ENCODE measurements at places on chromosomes 5 and 9. TPM values are rescaled to one million over a fixed set of nuclear protein-coding genes. Genes with fewer than 3 reads are reported as not detected.

DNA sequence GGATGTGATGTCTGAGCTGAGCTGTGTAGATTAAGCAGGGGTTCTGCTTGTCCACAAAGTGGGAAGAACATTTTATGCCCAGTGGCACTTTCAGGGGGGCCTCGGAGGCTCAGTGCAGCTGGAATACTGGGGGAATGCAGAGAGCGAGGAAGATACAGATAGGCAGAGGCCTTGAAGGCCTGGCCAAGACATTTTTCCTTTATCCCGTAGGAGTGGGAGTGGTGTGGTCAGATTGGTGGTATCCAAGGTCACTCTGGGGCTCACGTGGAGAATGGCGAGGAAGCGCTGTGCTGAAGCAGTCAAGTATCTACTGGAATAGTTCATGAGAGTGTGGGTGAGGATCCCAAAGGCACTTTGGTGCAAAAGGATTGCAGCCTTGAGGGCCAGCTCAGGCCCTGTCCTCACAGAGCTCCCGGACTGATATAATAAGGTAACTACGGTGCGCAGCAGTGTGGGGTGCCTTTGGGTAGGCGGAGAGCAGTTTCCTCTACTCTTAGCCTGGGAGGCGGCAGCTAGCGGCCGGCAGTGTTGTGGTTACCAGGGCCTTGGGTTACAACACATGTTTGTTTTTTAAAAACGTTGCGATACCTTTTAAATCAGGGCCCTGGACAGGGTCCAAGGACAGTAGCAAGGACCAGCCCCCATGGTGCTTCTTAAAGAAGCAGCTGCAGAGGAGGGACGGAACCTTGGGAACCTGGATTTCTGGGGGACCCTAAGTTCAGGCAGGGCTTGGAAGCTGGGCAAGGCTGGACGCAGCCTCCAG lies 10.8 kb upstream of the CCDC69 start:
- peaks cover 3% of the 10 kb centered on the region for H3K36me3 ChIP-seq
- peaks cover 11% of the 10 kb centered on the region for H3K4me1 ChIP-seq
- H3K27ac ChIP-seq, result no peak overlapping the region

- no peak overlapping the region for H3K27ac ChIP-seq
- DNase-seq, result no peak
- H3K27me3 ChIP-seq, result peaks cover 4% of the 10 kb centered on the region
Measured at GRCh38 chr5:34587355-34588241, 68.5 kb upstream of the RAI14 start.

DNA sequence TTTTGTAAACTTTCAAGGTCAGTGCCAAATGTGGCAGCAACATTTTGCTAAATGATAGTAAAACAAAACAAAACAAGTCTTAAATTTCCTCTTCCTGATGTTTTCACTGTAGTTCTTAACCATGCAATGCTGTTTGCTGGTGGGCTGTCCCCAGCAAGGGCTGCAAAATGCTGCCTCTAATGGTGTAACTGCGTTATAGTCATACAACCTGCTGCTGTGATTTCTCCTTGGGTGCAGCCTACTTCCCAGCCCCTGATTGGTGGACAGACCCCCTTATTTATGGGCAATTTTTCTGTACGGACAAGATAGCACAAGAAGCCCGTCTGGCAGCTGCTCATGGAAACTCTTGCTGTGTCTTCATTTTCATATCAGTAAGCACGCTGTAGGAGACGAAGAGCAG lies 26.6 kb upstream of the PIP5K1B start:
- peaks cover 31% of the 10 kb centered on the region for H3K27me3 ChIP-seq
- no peak overlapping the region for H3K4me3 ChIP-seq
- no peak overlapping the region for H3K27ac ChIP-seq
- H3K4me1 ChIP-seq, result peaks cover 3% of the 10 kb centered on the region
- no peak for DNase-seq
- H3K36me3 ChIP-seq, result no peaks in the 10 kb centered on the region

GRCh38 chr5:138139781-138140090 lies 508 bp upstream of the NME5 start:
- no peak overlapping the region for H3K27ac ChIP-seq
- peaks cover 10% of the 10 kb centered on the region for H3K27me3 ChIP-seq
- no peak overlapping the region for H3K4me3 ChIP-seq
- no peak for DNase-seq
- H3K36me3 ChIP-seq, result no peaks in the 10 kb centered on the region

DNA sequence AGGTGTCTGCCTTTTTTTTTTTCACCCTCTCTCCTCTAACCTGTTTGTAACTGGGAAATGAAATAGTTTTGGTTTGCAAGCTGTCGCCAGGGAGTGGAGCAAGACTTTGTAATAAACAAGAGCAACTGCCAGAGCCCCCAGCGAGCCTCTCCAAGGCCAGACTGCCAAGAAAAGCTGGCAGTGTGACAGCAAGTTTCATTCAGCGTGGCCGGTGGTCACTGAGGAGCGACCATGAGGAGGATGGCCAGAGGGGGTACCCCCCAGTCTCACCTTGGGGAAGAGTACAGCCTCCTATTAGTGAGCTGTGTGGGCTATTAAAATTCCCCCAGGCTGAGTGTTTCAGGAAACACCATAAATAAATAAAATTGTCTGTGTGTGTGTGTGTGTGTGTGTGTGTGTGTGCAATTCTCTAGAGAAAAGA lies 49.9 kb downstream of the ZFAND5 start:
- no peaks in the 10 kb centered on the region for H3K27me3 ChIP-seq
- no peak for DNase-seq
- no peaks in the 10 kb centered on the region for H3K36me3 ChIP-seq
- no peaks in the 10 kb centered on the region for H3K4me1 ChIP-seq
- no peak overlapping the region for H3K27ac ChIP-seq
- H3K4me3 ChIP-seq, result no peak overlapping the region

DNA sequence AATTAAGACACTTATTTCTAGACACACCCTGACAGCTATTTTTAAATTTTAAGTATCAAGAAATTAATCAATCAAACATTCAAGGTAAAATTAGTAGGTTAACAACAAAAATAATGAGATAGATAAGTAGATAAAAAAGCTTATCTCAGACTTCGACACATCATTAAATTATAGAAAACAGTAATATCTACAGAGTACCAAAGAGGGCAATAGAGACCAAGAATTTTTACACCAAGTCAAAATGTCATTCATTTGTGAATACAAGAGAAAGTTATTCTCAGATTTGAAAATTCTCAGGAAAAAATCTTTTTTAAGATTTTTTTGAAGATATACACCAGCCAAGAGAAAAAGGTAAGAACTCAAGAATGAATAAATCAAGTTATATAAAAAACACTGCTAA lies 445.6 kb downstream of the ACTL7B start:
- no peaks in the 10 kb centered on the region for H3K36me3 ChIP-seq
- no peak overlapping the region for H3K27ac ChIP-seq
- DNase-seq, result no peak
- no peaks in the 10 kb centered on the region for H3K27me3 ChIP-seq
- no peak overlapping the region for H3K4me3 ChIP-seq

DNA sequence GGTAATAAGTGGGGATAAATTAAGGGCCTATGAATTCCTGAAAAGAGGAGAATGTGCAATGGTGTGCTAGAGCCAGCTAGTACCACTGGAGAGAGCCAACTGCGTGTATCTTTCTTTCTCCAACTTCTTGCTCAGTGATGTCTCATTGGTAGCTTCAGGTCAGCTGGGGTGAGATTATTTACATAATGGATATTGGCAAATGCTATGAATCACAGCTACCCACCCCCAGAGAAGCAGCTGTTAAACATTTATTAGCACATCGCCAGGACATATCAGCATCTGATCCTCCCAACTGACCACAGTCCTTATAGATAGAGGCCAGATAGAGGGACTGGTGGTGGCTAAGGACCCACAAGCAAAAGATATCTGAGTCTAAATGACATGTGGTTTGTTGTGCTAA lies 421.3 kb downstream of the ACTL7B start:
- no peaks in the 10 kb centered on the region for H3K27me3 ChIP-seq
- no peak overlapping the region for H3K27ac ChIP-seq
- H3K4me3 ChIP-seq, result no peak overlapping the region
- H3K4me1 ChIP-seq, result no peaks in the 10 kb centered on the region
- DNase-seq, result no peak
- H3K36me3 ChIP-seq, result no peaks in the 10 kb centered on the region

DNA sequence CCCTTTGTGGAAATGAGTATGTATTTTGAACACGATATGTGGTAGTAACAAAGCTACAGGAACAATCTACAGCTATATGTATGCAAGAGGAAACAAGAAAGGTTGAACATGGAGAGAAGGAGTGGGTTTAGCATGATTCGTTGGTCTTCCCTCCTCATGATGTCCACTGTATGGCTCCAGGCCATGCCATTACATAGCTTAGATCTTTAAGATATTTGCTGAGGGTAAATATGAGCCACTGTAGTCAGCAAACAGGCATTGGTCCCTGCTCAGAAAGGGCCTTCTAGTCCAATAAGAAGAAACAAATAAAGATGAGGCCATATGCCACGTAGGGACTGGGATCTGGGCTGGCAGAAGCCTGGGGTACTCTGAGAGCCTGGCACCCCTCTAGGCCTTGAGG lies 543.2 kb upstream of the SGCD start:
- DNase-seq, result no peak
- H3K27me3 ChIP-seq, result no peaks in the 10 kb centered on the region
- no peaks in the 10 kb centered on the region for H3K36me3 ChIP-seq
- H3K27ac ChIP-seq, result no peak overlapping the region
- H3K4me1 ChIP-seq, result no peaks in the 10 kb centered on the region

- no peak overlapping the region for H3K27ac ChIP-seq
- H3K4me3 ChIP-seq, result no peak overlapping the region
- H3K27me3 ChIP-seq, result no peaks in the 10 kb centered on the region
- DNase-seq, result no peak
- H3K36me3 ChIP-seq, result no peaks in the 10 kb centered on the region
- H3K4me1 ChIP-seq, result peaks cover 37% of the 10 kb centered on the region
Measured at GRCh38 chr5:142777099-142777498, 6.9 kb downstream of the ARHGAP26 start.

- no peaks in the 10 kb centered on the region for H3K36me3 ChIP-seq
- no peak overlapping the region for H3K27ac ChIP-seq
- no peak overlapping the region for H3K4me3 ChIP-seq
- H3K27me3 ChIP-seq, result peaks cover 24% of the 10 kb centered on the region
- DNase-seq, result no peak
Measured at GRCh38 chr5:150111122-150111521, 24.8 kb upstream of the CSF1R start.

GRCh38 chr9:82763656-82764055 lies 299.3 kb downstream of the RASEF start:
- no peaks in the 10 kb centered on the region for H3K4me1 ChIP-seq
- H3K27ac ChIP-seq, result no peak overlapping the region
- no peaks in the 10 kb centered on the region for H3K36me3 ChIP-seq
- H3K4me3 ChIP-seq, result no peak overlapping the region
- no peaks in the 10 kb centered on the region for H3K27me3 ChIP-seq

- H3K36me3 ChIP-seq, result peaks cover 9% of the 10 kb centered on the region
- H3K4me3 ChIP-seq, result no peak overlapping the region
- H3K27me3 ChIP-seq, result no peaks in the 10 kb centered on the region
- no peak overlapping the region for H3K27ac ChIP-seq
- peaks cover 2% of the 10 kb centered on the region for H3K4me1 ChIP-seq
- no peak for DNase-seq
Measured at GRCh38 chr5:1720396-1721110, 79.1 kb downstream of the MRPL36 start.

- no peak for DNase-seq
- H3K27ac ChIP-seq, result no peak overlapping the region
- no peak overlapping the region for H3K4me3 ChIP-seq
- H3K36me3 ChIP-seq, result no peaks in the 10 kb centered on the region
- H3K4me1 ChIP-seq, result no peaks in the 10 kb centered on the region
- H3K27me3 ChIP-seq, result peaks cover 7% of the 10 kb centered on the region
Measured at GRCh38 chr9:3956081-3956671, 343.7 kb downstream of the GLIS3 start.

NEUROG1 gene
- not detected for total RNA-seq

ECM2 gene
- total RNA-seq, result not detected

ALDOB gene
- total RNA-seq, result not detected

CDX1 gene
- total RNA-seq, result not detected

NPR3 gene
- not detected for total RNA-seq

GKAP1 gene
- total RNA-seq, result 4.3 TPM

PDGFRB gene
- total RNA-seq, result 9.0 TPM

NELFB gene
- 59.6 TPM for total RNA-seq

CNTLN gene
- total RNA-seq, result 0.28 TPM

ANKRD31 gene
- total RNA-seq, result 0.05 TPM

GCNT4 gene
- 1.5 TPM for total RNA-seq

LURAP1L gene
- total RNA-seq, result not detected

Data from activated CD4-positive, alpha-beta memory T cell treated with anti-CD3 and anti-CD28 coated beads, Interleukin-2, amount 10 ng/mL, durations not matched to agents 7 days and 5 days (primary cell).